ENCODE measurements at places on chromosomes 1 and 21.

DNA sequence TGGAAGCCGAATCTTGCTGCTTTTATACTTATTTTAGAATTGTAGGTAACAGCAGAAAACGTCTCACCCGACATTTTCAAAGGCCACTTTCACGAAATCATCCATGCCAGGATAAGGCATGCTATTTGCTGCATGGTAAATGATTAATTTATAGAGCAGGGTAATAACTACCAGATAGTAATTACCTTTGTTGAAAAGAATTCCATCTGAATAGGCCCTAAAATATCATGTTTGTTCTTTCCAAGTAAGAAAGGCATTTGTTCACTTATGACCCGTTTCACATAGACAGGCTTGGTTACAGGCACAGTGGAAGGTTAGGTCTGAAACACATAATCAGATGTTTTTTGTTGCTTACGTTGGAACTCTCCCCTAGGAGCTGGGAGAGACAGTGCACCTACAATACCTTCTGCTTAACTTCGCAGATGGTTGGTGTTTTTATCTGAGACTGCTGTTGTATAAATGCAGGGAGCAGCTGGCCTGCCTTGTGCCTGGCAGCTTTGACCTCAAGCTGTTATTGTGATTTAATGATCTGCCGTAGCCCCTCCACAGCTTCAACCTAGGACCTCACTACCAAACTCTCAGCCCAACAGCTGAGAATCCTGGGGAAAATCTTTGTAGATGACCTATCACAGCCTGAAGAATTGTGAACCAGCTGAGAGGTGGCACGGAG, 1.6 kb downstream of the SLC44A3 start:
- DNase-seq = no peak

DNA sequence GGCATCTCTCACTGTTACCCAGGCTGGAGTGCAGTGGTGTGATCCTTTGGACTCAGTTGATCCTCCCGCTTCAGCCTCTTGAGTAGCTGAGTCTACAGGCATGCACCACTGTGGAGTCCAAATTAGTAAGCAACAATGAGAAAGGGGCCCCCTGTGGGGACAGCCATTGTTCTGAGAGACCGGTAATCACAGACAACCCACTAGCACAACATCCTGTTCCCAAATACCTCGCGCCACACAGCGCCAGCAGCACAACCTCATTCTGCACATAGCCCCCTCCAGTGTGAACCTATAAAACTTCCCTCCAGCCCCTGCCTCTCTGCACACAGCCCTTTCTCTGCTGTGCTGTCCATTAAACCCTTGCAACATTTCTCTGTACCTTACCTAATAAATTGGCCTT, 226.4 kb downstream of the DYRK1A start:
- no peak for DNase-seq

DNA sequence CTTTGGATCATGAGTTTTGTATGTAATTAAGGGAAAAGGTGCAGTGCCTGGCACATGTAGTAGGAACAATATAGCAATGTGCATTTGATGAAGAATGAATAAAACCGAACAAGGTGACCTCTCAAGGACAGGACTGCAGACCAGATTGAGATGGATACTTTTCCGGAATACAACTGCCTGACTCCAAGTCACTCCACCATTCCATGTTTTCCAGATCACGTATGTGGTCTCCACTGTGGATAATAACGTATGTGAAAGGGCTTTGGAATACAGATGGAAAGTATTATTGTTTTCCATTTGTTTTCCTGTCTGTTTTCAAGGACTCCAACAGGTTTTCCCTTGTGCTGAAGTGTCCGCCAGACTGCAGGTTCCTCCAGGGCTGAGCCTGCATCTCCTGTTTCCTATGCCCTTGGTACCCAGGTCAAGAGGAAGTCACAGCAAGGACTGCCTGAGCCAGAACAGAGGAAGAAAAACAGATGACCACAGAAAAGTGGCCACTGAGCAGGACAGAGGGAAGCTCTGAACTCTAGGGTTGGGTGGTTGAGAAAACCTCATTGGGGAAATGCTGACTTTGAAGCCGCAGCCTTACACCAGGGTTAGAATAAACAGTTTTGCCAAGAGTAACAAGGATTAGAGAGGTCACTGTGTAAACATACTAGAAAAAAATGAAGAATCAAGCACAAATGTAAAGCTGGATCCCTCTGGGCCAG, 4.0 kb downstream of the CFAP45 start:
- DNase-seq = no peak

- DNase-seq = no peak
Measured at GRCh38 chr1:85678193-85678592, 30.0 kb downstream of the ZNHIT6 start.

DNA sequence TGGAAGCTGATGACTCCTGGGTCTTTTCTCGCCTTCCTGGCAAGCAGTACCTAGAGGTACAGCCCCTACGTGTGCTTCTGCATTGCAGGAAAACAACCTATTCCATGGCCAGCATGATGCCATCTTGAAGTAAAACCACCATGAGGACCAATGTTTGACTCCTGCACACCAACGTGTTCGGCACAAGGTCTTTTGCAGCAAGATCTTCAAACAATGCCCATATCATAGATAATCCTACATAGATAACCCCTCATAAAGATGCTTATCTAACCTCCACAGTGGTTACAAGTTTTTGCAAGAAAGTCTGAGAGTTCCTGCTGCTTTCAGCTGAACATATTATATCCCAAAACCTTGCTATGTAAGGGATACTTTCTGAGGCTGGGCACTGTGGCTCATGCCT, 141.1 kb upstream of the MAP1LC3C start:
- no peak for DNase-seq

DNA sequence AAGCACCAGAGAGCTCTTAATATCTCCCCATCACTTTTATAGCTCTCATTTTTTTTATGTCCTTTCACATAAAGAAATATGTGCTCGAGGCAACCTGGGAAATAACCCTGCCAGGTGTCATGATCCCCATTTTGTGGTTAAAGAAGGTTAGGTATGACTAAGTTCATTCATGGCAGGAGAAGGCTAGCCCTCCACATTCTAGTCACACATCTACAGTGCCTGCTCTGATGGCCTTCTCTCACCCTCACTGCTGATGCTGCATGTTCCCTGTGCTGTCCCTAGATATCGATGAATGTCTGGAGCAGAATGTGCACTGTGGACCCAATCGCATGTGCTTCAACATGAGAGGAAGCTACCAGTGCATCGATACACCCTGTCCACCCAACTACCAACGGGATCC, 187.5 kb downstream of the TPR start:
- no peak for DNase-seq

DNA sequence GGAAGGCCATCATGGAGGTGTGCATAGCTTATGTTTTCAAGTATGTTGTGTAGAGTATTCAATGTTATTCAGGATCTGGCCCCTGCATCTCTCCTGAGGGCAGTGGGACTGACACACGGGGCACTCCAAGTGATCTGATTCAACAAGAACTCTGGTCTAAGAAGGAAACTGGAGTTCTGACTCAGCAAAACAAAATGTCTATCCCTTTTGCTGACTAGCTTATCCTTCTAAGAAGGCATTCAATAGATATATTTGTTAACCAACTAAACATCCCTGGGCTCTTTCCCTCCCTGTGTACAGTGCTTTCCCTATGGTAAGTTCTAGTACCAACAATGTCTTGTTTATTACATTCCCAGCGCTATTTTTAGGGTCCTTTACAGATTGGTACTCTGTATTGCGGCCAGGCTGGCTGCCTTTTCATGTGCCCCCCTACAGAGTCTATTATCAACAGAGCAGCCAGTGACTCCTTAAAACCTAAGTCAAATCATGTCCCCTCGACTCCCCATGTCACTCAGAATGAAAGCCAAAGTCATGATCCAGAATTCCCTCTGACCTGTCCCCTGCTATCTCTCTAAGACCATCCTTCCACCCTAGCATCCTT, 304.9 kb downstream of the KCNH1 start:
- DNase-seq = no peak

GRCh38 chr1:174079796-174080195, 57.6 kb upstream of the RC3H1 start:
- DNase-seq = no peak

GRCh38 chr21:42556960-42557359, 43.3 kb downstream of the SLC37A1 start:
- DNase-seq = no peak

GRCh38 chr1:104989012-104989411, 1239.3 kb downstream of the AMY1C start:
- no peak for DNase-seq

DNA sequence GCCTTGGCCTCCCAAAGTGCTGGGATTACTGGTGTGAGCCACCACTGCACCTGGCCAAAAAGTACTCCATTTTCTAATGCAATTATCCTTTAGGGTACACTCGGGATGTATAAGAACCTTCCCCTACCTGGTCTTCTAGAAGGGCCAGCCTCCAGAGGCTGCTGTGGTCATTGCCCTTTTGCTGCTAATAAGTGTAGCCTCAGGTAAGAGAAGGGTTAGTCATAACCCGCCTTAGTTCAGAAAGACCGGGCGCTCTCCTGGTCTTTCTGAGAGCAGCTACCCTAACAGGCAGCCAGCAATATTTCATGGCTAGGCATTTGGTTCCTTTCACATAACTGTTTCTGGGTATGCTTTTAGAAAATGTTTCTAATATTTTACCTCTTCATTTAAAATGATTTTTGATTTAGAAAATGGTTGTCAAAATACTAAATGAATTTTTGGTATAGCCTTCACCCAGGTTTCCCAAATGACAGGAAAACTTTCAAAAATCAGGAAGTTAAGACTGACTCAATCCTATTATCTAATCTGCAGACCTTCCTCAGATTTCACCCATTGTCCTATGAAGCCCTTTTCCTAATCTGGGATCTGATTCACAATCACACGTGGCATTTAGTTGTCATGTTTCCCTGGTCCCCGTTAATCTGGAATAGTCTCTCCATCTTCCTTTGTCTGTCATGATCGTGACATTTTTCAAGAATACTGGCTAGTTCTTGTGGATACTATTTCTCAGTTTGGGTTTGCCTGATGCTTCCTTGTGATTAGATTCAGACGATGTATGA, 479.0 kb downstream of the SIPA1L2 start:
- DNase-seq = no peak

DNA sequence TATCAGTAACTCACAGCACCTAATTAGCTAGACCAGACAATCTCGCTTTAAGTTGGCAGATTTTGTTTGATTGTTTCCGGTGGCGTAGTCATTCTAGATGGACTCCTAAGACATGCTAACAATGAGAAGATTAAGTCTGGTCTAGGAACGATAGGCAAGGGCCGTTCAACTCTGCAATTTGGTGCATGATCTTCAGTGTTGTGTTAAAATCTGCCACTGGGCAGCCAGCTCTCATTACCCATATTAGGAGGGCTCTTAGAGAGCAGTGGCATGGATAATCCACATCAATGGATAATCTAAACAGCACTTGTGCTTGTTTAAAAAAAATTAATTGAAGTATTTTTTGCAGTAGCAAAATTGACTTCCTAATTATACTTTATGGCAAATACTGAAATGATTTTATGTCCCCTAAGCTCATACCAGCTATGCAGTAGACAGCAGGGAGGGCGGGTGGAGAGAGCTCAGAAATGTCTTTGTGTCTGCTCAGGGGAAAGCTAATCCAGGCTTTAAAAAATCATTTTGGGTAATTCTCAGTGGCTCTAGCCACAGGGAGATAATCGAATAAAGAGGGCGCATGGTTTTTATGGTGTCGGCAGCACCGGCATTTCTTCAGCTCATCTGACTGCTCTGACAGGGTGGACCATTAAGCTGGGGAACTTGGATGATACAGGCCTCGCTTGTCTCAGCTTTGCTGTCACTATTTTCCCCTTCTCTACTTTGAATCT, 48.5 kb upstream of the IKBKE start:
- DNase-seq = no peak

- DNase-seq = no peak
Measured at GRCh38 chr1:55716151-55716550, 501.0 kb upstream of the USP24 start.

DNA sequence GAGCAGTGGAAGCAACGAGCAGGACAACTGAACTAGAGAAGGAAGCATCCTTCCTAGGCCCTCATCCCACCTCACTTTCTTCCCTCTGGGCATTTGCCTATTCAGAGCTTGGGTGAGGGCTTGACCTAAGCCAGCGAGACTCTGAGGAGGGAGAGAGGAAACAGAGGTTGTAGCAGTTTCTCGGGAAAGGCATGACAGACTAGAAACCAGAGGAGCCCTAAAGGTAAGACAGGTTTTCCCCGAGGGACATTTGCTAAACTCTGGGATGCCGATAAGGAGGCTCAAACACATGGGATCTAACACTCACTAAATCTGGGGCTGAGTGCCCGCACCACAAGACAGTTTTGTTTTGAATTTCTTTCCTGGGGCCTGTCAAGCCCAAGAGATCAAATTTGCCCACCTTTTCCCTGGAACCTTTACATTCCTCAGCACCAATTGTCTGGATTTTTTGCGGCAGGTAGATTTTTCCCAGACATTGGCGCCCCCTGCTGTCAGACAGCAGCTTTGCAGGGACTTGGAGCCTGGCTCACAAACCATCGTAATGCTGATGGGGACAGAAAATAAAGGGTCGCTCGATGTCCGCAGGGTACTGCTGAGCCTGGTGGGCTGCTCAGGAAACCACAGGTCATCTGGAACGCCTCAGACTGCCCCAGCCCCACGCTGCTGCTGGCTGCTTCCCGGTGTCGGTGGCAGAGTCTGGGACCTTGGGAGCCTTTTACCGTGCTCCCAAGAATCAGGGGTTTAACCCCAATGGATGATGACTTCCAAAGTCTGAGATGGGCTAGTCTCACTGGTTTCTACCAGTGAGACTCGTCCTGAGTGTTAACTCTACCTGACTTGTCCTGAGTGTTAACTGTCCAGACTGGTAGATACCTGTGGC, 23.4 kb upstream of the TSPAN2 start:
- DNase-seq = no peak

DNA sequence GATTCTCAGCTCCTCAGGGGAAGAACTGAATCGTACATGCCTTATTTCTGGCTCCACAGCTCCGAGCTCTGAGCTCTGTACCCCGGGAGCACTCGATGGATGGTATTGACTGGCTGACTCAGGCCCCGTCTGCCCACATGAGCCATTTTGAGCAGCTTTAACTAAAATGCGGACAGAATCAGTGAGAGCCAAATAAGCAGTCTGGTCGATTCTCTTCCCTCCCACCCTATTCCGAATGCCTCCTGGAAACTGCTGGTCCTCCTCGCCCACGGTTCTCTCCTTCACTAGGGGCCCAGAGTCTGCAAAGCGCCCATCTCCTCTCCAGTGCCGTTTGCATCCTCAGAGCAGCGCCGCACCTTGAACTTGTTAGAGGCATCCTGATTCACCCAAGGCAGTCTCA, 125.9 kb upstream of the IRF2BP2 start:
- no peak for DNase-seq

DNA sequence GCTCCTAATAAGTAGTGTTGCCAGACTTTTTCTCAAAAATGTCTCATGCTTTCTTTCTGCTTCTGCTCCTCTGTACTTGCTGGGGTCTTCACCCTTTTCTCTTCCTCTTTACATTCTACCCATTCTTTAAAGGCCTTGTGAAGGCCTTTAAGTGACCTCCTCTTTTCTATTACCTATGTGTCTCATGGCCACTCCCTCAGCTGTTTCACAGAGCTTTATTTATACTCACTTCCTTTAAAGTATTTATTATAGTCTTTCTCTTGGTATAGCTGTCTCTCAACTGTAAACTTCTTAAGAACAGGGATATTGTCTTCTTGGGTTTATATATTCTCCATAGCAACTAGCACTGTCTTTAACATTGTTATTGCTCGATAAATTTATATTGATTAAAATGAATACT, 792 bp downstream of the GOLPH3L start:
- DNase-seq = no peak
